ENCODE measurements at places on chromosomes 2 and 18. TPM values are rescaled to one million over a fixed set of nuclear protein-coding genes. Genes with fewer than 3 reads are reported as not detected.

- peak; percentile 32 for DNase-seq
Observed at GRCh38 chr2:1975060-1975459, 230.7 kb upstream of the PXDN start.

GRCh38 chr2:157784169-157784822 lies 91.8 kb downstream of the ACVR1 start:
- DNase-seq: peak; percentile 84

GRCh38 chr2:215354771-215355695 lies 43.2 kb downstream of the ATIC start:
- DNase-seq: no peak

GRCh38 chr2:23069923-23070322 lies 315.1 kb upstream of the KLHL29 start:
- DNase-seq: no peak

GRCh38 chr18:63972002-63972376 lies 2.1 kb downstream of the SERPINB8 start:
- DNase-seq: no peak

- no peak for DNase-seq
Observed at GRCh38 chr18:76461148-76461547, 33.9 kb downstream of the ZNF516 start.

GRCh38 chr2:176704282-176704858 lies 435.1 kb downstream of the MTX2 start:
- no peak for DNase-seq

DNA sequence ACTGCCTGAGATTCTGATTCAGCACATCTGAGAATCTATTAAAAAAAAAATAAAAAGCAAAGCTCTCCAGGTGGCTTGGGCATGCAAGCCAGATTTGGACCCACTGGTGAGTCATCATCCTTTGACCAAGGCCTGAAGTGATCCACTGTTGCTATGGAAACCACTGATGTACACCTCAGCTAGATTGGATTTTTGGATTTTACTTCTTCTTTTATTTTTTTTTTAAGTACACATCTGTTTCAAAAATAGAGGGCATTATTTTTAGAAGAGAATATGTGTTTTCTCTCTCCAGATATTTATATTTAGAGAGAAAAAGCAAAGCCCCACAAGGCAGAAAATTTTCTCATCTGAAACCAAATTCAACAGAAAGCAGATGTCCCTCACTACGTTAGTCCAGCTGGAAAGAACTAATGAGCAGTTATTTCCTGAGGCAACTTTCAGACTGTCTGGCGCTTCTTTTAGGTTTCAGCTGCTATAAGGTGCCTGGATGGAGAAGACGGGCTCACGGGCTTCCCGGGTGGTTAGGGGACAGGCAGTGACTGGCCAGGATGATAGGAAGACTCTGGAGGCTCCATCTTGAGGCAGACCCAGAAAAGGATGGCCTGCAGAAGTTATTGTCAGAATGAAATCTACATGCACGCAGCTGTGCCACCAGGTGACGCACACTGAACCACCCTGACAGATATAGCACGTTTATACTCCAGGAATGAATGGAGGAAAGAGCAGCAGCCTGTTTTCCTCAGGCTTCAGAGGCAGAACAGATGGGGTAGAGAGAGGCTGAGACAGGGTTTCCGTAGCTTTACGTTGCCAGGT lies 50.5 kb downstream of the MRPL35 start:
- DNase-seq: no peak

Gene OSR1
- total RNA-seq: 6.1 TPM

Gene CCDC148
- 2.2 TPM for total RNA-seq

Gene DTNA
- 6.2 TPM for total RNA-seq

Gene CD28
- total RNA-seq: not detected

Gene TMEM37
- 0.40 TPM for total RNA-seq

Gene POLR1A
- 49.5 TPM for total RNA-seq

Gene SEPTIN10
- 109 TPM for total RNA-seq

Gene CCDC178
- not detected for total RNA-seq

Gene ANKRD44
- total RNA-seq: 16.6 TPM

Measured in osteocyte (in vitro differentiated cells).